Germinal center (tissue), 1 donor: ENCODE measurements at places on chromosomes 16 and 17.

GRCh38 chr16:67098599-67098998, 11.1 kb upstream of the PHAF1 start:
- no peak for DNase-seq

DNA sequence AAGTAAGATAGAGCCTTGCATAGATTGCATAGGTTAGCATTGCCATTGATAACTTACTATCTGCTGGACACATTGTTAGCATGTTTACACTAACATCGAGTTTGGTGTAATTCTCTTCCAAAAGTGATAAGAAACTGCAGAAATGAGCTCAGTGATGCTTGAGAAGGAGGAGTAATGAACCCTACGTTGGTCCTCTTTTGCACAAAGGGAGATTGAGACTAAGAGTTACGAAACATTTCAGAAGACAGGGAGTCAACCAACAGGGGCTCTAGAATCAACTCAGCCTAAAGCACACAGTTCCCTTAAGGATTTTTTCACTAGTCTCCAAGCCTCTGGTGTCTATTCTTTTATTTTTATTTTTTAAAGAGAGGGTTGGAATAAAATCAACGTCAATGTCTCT, 6.8 kb downstream of the CCL7 start:
- no peak for DNase-seq

DNA sequence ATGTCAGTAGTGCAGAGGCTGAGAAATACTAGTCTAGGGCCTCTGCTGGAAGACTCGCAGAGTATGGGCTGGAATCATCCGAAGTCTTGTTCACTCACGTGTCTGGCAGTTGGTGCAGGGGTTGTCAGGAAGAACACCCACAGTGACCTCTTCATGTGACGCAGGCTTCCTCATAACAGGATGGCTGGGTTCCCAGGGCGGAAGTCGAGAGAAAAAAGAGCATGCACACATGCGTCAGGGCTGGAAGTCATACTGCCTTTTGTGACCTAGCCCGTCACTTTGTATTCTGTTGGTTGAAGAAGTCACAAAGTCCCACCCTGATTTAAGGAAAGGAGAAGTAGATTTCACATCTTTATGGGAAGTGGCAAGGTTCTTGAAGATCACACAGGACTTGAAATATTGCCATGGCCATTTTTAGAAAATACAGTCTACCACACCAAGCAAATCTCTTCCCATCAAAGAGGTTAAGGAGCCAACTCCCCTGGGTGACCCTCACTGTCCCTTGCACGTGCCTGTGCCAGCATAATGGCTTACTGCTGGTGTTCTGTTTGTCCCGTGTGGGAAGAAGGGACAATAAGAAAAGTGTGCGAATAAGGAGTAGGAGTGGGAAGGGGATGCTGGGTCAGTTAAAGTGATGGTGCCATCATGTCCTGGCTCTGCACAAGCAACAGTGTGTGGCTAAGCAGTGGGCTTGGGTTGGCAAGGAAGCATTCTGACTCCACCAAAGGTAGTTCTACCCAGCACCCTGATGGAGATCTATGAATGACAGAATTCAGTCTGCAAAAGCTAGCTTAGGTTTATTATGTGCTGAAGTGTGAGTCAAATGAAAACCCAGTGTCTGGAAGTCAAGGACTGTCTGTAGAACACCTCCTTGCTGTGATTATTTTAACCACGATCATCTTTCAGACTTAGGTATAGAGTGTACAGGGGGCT, 28.1 kb downstream of the HEATR3 start:
- DNase-seq, result no peak

DNA sequence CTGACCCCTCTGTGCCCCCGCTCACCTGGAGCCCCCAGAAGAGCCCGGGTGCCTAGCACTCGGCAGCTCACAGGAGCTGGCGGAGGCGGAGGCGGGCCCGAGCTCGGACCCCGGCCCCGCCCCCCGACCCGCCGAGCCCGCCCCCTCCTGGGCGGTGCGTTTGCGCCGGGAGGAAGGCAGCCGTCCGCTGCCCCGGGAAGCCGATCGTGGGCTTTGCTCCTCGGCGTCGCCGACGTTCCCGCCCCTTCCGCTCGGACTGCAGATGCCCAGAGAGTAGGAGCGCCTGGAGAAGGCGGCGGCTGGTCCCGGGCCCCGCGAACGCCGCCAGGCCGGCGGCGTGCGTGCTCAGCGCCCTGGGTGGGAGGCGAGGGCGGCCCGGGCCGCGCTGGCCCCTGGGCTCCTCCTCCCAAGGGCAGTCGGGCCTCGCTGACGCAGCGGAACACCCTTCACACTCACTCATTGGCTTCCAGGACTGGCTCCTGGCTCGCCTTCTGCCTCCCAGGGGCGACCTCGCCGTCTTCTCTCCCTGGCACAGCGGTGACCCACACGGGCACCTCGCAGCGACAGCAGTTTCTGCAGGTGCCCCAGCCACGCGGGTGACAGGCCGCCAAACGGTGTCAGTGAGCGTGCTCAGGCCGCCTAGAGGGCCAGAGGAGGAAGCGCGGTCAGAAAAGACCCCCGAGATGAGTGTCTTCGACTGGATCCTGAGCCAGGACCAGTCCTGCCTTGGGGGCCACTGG, at the start of gene PLSCR3:
Gene PLSCR3, minus strand, starts transcription at position 74 of the 740 bp plus-strand sequence. CDS start 415 bp downstream, outside the sequence.
- peak; percentile 94 for DNase-seq

- no peak for DNase-seq
Observed at GRCh38 chr16:75289189-75289588, 37.8 kb upstream of the BCAR1 start.
